ENCODE measurements at places on chromosomes 16 and 17.

GRCh38 chr16:67170168-67170948, at the start of gene NOL3:
Gene NOL3 (plus strand): TSS chr16:67170538.
- DNase-seq, result no peak

GRCh38 chr17:57785022-57785421, 39.9 kb upstream of the CCDC182 start:
- DNase-seq, result no peak

- DNase-seq, result no peak
Observed at GRCh38 chr17:34645594-34645993, 66.2 kb downstream of the TMEM132E start.

DNA sequence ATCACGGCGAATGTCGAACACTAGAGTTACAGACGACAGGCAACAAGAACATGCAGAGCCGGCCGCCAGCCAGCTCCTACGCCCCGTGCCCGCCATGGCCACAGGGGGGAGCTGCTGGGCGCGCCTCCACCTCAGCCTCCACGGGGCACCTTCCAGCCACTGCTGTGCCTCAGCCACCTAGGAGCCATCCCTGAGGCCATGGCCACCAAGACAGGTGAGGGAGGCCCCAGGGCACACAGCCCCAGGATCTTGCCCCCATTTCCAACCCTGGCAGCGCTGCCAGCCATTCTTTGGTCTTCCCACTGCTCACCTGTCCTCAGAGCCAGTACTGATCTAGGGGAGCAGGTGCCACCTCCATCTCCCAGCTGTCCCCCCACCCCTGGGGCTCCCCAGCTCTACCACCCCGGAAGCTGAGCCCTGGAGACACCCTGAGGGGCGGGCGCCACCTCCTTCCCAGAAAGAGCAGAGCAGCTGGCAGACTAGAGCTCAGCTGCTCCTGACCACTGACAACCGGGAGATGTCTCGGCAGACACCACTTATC, 11.8 kb downstream of the GNPTG start:
- DNase-seq, result peak; percentile 49

GRCh38 chr17:27609611-27610303, 21.2 kb upstream of the LGALS9 start:
- DNase-seq, result no peak

DNA sequence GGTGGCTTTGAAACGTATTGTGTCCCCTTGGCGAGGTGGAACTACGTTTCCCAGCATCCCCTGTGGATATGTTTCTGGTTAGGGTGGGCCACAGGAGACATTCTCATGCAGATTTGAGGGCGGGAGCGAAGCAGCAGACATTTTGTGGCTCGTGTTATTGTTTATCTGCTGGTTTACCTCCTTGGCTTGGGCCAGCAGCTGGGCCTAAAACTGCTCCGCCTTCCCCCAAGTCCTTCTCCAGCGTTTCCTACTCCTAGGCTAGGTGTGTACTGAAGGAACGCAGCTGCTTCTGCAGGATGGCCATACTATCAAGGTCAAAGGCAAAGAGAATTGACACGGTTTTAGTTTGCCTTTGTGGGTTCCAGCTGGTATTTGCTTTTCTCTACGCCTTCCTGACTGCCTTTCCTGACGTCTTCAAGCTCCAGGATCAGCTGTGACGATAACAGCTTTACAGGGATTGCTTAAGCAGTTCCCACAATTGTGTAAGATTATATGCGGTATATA, 17.2 kb upstream of the WSB1 start:
- no peak for DNase-seq

- DNase-seq, result no peak
Observed at GRCh38 chr17:44916781-44917241, 1.5 kb upstream of the GFAP start.

DNA sequence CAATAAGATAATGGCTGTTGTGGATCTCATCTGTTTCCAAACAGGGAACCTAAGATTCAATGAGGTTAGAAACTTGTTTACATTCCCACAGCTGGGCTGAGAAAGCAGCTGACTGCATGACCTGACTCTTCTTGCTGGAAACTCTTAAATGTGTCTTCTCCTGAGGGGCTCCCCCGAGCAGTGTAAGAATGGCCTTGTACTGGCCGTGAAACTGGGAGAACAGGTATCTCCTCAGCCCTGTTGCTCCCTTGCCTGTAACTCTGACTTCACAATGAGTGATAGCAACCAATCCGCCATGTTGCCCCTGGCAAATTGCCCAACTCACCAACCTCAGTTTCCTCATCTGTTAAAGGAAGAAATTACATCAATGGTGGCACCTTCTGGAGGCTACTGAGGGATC, 59.1 kb upstream of the CCL2 start:
- DNase-seq, result no peak

GRCh38 chr16:12500771-12501170, 302.9 kb downstream of the CPPED1 start:
- no peak for DNase-seq

DNA sequence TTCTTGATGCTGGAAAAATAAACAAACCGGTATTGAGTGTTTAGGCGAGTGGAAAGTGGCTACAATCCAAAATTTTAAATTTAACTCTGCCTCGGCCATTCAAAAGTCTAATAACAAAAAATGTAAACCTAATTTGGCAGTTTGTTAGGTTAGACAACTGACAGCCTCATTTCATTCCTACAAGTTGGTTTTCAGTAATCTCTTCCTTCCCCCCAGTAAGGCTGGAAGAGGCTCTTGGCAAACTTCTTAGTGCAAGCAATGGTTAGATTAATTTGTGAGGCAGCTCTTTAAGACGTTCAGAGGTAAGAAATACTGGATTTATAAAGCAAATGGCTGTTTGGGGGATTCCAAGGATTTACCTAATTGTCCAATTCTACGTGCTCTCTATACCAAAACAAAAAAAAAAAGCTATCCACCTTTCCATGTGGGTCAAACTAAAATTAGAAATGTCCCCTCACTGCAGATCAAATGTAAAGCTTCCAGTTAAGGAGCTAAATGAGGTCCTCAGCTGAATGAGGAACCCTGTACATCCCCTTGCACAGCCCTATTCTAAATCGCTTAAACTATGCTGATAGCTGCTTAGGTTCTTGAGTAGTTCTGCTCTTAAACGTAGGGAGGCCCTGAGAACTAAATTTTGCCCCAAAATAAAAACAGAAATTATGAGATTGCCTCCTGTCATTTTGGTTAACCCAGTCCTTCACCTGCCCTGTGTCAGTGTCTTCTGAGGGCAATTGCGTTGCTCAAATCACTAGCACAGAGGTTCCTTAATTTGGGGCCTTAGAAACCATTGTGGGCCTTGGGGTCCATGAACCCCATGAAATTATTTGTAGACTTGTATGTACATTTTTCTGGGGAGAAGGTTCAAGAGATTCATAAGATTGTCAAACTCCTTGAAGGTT, 2.9 kb downstream of the HEXIM1 start:
- DNase-seq, result no peak

DNA sequence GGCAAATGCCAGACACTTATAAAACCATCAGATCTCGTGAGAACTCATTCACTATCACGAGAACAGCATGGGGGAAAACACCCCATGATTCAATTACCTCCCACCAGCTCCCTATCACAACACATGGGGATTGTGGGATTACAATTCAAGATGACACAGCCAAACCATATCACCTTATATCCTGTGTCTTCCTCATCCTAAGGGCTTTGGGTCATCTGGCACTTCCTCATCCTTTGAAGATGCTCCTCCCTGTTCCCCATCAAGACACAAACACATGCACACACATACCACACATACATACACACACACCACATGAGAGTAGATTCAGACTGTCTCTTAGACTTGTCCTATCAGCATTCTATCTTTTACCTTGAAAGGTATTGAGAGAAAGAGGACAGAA, 2.8 kb upstream of the PMFBP1 start:
- no peak for DNase-seq

GRCh38 chr17:48632579-48633265, 6.6 kb upstream of the HOXB9 start:
- no peak for DNase-seq

GRCh38 chr16:59274141-59274540, 540.0 kb upstream of the GOT2 start:
- DNase-seq, result no peak

DNA sequence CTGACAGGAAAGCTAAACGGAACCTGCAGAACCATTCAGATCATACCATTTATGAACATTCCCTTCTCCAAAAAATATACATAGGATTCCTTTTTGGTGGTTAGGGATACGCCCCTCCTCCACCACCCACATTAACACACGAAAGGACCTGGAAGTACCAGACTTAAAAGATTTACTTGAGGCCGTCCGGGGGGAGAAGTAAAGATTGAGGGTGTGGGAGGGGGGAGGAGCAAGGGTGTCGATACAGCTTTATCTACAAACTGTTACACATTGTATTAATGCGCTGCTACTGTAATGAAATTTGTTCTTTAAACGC, 537 bp downstream of the PALB2 start:
- DNase-seq, result no peak

GRCh38 chr17:21034340-21035235, 8.2 kb downstream of the USP22 start:
- no peak for DNase-seq

- no peak for DNase-seq
Observed at GRCh38 chr16:12081048-12081404, 104.5 kb downstream of the SNX29 start.

- DNase-seq, result no peak
Observed at GRCh38 chr16:4111748-4112696, 4.2 kb downstream of the ADCY9 start.

- DNase-seq, result no peak
Observed at GRCh38 chr17:39652587-39653315, 12.4 kb upstream of the TCAP start.

- no peak for DNase-seq
Observed at GRCh38 chr17:27539152-27539551, 82.9 kb downstream of the KSR1 start.

GRCh38 chr16:64392456-64392855, 729.4 kb downstream of the CDH11 start:
- DNase-seq, result no peak

GRCh38 chr17:40602445-40603443, 37.5 kb upstream of the CCR7 start:
- no peak for DNase-seq

- DNase-seq, result no peak
Observed at GRCh38 chr17:78600181-78600721, 23.1 kb upstream of the DNAH17 start.

DNA sequence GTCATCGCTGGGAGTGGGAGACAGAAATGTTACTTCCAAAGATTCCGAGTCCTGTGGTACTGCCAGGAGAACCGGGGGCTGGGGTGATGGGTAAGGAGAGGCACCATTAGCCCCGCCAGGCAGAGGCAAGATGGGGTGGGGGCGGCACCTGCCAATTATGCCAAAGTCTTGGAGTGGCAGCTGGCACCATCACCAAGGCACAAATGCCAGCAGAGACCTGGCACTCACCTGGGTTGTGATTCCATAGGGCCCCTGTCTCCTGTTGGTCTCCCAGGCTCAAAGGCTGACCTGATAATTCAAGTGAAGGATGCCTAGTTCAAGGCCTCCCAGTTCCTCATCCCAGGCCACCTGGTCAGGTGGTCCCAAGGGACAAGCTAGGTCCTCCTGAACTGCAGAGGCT, 7.6 kb downstream of the NXPH3 start:
- no peak for DNase-seq

DNA sequence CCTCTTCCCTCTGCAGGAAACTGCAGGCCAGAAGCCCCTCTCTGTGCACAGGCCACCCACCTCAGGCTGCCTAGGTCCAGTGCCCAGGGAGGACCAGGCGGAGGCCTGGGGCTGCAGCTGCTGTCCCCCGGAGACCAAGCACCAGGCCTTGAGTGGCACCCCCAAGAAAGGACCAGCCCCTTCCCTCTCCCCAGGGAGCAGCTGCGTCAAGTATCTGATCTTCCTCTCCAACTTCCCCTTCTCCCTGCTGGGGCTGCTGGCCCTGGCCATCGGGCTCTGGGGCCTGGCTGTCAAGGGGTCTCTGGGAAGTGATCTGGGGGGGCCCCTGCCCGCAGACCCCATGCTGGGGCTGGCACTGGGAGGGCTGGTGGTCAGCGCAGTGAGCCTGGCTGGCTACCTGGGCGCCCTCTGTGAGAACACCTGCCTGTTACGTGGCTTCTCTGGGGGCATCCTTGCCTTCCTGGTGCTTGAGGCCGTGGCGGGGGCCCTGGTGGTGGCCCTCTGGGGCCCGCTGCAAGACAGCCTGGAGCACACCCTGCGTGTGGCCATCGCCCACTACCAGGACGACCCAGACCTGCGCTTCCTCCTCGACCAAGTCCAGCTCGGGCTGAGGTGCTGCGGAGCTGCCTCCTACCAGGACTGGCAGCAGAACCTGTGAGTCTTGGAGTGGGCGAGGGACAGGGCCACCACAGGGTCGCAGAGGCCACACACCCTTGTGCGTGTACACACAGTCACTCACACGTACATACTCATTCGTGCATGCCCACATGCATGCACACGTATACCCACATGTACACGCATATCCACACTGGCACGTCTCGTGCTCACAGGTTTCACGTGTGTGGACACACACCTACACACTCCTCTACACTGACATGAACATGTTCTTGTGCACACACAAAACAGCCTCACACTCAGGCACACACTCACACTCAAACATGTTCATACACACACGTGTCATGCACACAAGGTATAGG, 8.3 kb downstream of the TSPAN10 start:
- DNase-seq, result no peak

DNA sequence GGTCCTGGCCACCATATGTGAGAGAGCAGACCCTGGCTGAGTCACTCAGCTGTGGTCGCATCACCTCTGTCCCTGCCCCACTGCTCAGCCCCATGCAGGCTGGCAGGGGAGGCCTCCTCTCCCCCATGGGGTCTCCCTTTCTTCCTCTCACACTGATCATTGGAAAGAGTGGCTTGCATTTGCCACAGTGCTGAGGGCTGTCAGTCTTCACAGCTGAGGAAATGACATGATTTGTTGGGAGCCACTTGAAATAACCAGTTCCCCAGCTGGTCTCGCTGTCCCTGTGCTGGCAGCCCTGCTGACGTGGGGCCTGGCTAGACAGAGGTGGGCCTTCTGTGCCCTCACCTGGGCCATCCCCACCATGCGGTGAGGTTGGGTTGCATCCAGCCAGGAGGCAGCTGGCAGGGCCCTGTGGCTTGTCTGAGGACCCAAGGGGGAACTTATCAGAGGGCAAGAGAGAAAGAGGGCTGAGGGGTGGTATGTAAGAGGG, 30.1 kb upstream of the MED9 start:
- DNase-seq, result no peak

DNA sequence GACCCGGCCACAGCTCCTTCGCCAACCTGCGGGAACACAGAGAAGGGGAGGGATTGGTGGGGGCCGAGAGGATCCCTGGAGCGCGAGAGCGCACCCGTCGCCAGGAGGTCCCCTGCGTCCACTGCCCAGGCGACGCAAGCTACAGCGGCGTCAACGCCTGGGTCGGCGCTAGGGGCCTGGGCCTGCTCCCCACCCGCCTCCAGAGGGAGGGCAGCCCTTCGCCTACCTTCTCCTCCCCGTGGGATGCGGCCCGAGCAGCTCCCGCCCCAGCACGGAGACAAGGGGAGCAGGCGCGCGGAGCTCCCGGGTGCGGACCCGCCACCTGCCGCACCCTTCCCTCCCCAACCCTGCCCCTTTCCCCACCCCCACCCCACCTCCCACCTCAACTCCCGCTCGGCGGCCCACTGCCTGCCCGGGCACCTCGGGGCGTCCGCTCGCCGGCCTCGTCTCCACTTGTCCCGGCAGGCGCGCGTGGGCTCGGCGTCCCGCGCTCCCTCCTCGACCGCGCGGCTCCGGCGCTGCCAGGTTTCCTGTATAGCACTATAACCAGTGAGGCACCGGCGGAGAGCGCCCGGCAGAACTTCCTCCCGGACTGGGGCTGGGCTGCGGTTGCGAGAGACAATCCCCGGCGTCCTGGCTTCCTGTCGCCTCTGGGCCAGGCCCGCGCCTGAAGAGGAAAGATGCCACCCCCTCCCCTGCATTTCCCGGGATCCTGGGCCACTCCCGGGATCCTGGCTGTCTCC, 119.1 kb upstream of the SMURF2 start:
- no peak for DNase-seq

GRCh38 chr17:11917415-11917814, 79.9 kb downstream of the ZNF18 start:
- no peak for DNase-seq

Data from stimulated activated CD8-positive, alpha-beta memory T cell treated with anti-CD3 and anti-CD28 coated beads, Interleukin-2, amount 100 ng/mL, for 1 hour (primary cell).